ENCODE measurements at places on chromosomes 7 and 10.

DNA sequence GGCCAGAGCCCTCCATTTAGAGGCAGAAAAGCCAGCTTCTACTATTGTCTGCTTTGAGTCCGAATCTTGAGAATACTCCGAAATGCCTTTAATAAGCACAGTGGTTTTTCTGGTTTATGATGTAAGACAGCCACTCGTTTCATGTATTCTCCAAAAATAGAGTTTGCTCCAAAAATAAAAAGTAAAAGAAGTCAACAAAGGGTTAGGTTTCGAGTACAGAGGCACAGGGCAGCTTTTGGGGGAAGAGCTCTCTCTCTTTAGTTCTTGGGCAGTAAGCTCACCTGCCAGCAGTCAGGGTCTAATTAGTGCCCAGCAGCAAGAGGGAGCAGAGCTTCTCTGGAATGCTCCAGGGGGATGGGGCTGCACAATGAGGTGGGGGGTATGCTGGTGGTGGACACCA is 20.2 kb downstream of the CREB3L2 start:
- no peak for DNase-seq

DNA sequence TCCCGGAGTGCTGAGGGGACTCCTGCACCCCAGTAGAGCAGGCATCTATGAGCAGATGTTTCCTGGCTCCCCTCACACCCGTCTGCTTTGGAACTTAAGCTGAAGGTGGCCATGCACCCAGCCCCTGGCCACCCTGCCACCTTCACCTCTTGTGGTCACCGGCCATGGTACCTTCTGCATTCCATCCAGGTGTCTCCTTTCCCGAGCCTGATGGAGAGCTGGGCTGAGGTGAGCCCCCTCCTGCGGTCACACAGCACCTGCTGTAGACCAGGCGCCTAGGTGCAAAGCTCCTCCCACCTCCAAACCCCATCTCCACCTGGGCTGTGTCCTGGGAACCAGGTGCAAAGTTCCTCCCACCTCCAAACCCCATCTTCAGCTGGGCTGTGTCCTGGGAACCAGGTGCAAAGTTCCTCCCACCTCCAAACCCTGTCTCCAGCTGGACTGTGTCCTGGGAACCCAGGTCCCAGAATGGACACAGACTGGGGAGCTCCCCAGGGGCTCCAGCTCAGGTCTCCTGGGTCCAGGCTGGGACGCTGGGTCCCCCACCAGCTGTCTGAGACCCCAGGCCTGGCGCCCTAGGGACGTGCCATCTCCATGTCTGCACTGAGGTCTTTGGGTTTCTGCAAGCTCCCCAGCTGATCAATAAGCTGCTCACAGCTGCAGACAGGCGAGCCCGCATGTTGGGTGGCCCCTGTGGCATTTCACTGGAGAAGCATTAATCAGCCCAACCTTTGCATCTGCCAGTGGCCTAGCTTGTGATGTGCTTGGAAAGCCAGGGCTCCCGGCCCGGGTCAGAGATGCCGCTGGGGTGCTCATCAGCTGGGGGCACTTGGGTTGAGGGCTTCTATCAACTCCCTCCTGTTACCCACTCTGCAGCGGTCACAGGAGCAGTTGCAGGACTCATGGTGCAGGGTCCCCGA is 61.2 kb upstream of the INPP5A start:
- no peak for DNase-seq

- no peak for DNase-seq
Measured at GRCh38 chr7:29723599-29723998, 82.7 kb upstream of the WIPF3 start.

- no peak for DNase-seq
Measured at GRCh38 chr7:18087687-18088078, 60.0 kb upstream of the PRPS1L1 start.

DNA sequence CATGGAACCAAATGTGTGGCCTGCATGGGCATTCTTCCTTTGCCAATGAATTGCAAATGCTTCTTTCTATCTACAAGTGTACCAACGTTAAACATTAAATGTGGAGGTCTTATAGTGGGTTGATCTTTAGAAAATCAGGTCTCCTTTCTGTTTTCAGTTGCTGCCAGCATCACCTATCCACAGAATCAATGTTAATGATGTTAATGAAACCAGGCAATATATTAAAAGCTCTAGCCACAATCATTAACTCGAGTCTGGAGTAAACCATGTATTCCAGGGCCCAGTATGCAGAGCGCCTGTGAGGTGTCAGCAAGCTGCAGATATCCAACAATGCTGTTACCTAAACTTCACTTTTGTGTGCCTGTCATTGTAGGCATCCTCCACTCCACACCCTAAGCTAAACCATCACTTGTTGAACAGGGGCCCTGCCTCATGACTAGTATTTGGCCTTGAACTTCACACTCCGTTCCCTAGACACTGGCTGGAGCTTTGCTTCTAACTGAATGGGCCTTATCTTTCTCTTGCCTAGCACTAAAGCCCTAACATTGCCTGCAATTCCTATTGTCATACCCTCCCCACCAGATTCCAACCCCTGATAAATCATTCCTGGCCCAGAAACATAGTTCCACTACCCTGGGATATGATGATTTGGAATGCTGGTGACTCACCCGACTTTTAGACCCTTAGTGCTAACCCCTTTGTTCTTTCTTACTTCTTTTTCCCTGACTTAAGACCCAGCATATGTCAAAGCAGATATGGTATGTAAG is 24.3 kb upstream of the ITGB8 start:
- no peak for DNase-seq

GRCh38 chr7:92682330-92682729 is 92.1 kb upstream of the FAM133B start:
- no peak for DNase-seq

DNA sequence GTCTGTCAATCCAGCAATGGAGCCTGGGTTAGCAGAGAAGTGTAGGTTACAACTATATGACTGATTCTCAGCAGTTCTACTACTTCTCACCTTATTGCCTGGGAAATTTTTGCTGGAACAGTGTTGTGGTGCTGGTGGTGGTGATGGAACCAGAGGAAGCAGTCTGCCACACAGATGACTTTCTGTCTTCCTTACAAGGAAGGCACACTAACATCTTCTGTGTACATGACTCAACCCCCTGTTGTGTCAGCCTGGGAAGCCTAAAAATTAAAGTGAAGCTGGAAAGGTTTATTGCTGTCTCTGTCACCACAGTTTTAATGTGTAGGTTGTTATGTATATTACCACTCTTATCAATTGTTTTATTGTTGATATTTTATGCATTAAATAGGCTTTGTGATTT is 40.3 kb downstream of the ANKRD7 start:
- DNase-seq = no peak

DNA sequence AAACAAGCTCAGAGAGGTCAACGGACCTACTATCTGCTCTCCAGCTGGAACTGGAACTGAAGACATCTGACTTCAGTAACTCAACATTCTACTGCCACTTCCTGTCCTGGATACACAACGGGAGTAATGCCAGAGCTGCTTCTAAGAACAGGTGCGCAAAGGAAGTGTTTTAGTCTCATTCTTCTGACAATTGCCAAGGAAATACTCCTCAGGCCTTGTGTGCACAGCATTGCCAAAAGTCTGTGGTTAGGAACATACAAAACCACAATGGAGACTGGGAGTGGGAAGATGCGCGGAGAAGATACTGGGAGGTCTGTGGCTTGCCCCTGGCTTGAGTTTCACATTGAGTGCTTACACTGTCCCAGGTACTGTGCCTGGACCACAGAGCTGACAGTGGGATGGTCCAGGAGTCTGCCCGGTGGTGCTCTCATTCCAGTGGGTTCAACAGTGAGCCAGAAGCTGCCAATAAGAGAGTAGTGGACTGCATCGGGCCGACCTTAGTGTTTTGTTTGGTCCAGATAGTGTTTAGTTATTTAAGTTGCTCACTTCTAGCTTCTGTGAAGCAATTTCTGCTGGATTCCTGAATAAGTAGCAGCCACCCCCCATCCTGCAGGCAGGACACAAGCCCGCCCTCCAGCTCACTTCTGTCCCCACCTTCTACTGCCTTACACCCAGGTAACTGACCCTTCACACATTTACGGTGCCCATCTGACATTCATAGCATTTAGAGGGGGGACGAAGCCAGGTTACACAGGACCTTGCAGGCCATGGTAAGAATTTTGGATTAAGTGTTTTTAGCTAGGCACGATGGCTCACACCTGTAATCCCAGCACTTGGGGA is 10.3 kb downstream of the TBL2 start:
- DNase-seq = no peak

- DNase-seq = no peak
Measured at GRCh38 chr10:118592675-118593330, 2.6 kb downstream of the PRLHR start.
